ENCODE measurements at places on chromosomes 3 and 15. TPM values are rescaled to one million over a fixed set of nuclear protein-coding genes. Genes with fewer than 3 reads are reported as not detected.

CFAP20DC gene
- 1.1 TPM for total RNA-seq

SLC9C1 gene
- not detected for total RNA-seq

- H3K27me3 ChIP-seq, result no peaks in the 10 kb centered on the region
- DNase-seq, result no peak
- peaks cover 53% of the 10 kb centered on the region for H3K4me1 ChIP-seq
- no peak overlapping the region for H3K4me3 ChIP-seq
Observed at GRCh38 chr3:31885235-31885634, 95.8 kb downstream of the OSBPL10 start.

DNA sequence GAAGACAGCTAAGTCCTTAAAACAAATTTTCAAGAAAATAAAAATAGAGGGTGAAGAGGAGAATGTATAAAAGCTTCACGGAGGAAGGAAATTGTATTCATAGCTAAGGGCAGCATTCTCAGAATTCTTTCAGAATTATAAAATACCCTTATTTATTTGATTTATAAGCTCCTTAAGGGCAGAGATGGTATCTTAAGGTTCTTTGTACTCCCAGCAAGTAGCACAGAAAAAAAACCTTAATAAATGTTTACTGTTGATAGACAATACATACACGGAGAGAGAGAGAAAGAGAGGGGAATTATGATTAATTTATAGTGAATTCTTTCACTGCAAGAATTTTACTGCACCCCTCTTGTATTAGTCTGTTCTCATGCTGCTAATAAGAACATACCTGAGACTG is 375.6 kb upstream of the CCDC54 start:
- DNase-seq, result no peak
- no peak overlapping the region for H3K27ac ChIP-seq

DNA sequence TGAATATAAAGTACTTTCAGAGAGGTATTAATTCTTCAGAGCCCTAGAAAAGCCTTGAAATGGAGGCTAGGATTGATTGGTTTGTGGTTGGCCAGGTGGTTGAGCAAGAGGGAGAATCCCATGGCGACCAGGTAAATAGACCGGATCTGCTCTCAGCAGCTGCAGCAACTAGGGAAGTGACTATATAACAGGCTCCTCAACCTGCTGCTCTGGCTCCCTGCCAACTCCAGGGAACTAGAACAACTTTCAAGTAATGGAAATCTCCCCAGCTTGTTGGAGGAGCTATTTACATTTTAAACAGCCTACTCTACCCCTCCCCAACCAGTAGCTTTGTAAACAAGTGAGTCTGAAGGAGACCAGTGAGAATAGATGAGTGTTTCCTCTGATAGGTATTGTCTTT is 121.8 kb upstream of the CADM2 start:
- no peak overlapping the region for H3K27ac ChIP-seq
- H3K4me3 ChIP-seq, result no peak overlapping the region
- H3K36me3 ChIP-seq, result no peaks in the 10 kb centered on the region
- DNase-seq, result peak; percentile 48
- H3K27me3 ChIP-seq, result no peaks in the 10 kb centered on the region

PLCL2 gene
- total RNA-seq, result 0.51 TPM

Measured in MCF 10A (cell line).